ENCODE measurements at places on chromosomes 3 and 15.

- no peak for DNase-seq
Observed at GRCh38 chr3:151630938-151631441, 102.7 kb upstream of the AADACL2 start.

- no peak for DNase-seq
Observed at GRCh38 chr15:91630090-91630489, 223.4 kb upstream of the SLCO3A1 start.

DNA sequence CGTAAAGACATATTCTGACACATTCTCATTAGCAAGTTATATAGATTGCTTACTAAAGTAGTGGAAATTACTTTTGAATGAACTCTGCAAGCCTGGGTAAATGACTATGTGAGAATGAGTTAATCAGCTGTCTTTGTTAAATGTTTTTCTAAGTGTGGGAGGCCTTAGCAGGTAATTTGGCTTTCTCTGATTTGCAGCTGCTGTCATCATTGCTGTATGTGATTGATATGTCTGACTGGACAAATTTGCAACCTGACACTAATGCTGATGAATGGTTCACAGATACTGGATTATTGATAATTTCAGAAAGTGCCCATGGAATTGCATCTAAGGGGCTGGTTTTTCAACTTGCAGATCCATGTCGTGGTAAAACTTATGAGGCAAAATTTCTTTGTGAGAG, 372.2 kb upstream of the SGO1 start:
- no peak for DNase-seq

- no peak for DNase-seq
Observed at GRCh38 chr3:194298331-194299227, 52.5 kb downstream of the CPN2 start.

GRCh38 chr15:45156744-45157455, 27.1 kb downstream of the DUOX1 start:
- no peak for DNase-seq

GRCh38 chr3:11530153-11530721, 113.5 kb downstream of the VGLL4 start:
- no peak for DNase-seq

DNA sequence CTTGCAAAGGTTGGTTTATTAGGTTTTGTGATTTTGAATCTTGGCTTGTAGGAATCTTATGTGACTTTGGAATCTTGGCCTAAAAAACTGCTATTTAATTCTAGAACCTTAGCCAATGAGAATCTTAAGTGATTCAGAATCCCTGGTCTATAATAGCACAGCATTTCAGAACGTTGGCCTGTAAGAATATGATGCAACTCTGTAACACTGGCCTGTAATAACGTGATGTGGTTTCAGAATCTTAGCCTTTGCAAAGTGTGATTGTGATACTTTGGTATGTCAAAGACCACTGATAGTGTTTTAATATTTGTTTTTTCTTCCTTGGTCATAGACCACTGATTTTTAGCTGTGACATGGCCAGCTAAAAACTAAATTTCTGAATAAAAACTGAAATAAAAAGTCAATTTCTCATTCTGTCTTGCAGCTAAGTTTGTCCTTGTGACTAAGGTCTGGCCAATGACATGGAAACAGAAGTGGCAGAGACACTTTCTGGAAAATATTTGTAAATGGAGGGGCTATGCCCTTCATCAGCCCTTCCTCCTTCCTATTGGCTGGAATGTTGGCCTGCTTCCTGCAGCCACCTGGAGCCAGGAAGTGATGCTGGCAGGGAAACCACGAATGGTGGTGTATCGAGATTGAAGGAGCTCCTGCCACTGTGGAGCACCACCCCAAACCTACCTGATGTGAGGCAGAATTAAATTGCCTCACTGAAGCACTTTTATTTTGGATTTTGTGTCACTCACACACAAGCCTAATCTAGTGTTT, 42.3 kb upstream of the CORO2B start:
- DNase-seq, result no peak

DNA sequence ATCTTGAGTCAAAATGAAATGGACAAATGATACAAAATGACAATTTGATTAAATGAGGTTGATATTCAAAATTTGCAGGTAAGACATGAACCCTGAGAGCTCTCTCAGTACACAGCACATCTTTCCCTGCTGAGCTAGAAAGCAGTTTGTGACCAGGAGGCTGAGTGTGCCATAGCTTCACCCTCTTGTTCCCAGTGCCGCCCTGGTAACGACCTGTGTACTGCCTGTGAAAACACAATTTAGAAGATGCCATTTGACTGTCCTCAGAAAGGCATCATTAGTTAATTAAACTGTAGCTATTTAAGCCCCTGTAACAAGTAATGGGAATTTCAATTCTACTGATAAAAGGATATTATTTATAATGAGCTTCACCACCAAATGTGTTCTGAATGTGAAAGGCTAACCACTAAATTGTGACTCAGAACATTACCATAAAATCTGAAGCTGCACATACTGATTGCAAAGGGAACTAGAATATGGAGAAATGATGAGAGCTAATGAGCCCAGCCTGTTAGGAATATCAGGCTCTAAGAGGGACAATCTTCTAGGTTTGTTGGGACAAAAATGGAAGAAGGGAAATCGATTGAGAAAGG, 212.9 kb upstream of the ARPP21 start:
- DNase-seq, result no peak

GRCh38 chr3:72176537-72177041, 391.6 kb upstream of the PROK2 start:
- no peak for DNase-seq

- no peak for DNase-seq
Observed at GRCh38 chr3:186152889-186153292, 44.0 kb upstream of the ETV5 start.

- DNase-seq, result no peak
Observed at GRCh38 chr3:29949131-29949530, 657.3 kb upstream of the TGFBR2 start.

- DNase-seq, result no peak
Observed at GRCh38 chr15:76901965-76902364, 3.2 kb downstream of the SCAPER start.

GRCh38 chr15:40465939-40466338, 4.8 kb upstream of the CHST14 start:
- no peak for DNase-seq

- DNase-seq, result no peak
Observed at GRCh38 chr3:64354221-64354620, 129.0 kb upstream of the PRICKLE2 start.

DNA sequence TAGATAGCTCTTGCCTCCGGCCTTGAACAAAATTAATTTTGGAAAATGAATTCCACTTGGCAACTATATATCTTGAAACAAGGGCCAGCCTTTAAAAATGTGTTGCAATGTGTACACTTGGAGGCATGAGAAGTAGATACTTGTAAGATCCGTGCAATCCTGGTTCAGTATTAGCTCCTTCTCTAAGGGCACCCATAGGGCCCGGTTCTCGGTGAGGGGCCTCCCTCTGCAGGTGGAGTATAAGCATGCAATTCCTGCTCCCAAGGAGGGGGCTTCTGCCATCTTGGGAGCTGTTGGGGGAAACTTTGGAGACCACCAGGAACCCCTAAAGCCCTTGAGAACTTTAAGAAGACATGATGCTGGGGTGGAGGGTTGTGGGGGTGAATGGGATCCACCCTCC, 388.7 kb upstream of the RGMA start:
- DNase-seq, result no peak

- no peak for DNase-seq
Observed at GRCh38 chr3:187400756-187401155, 32.6 kb downstream of the RTP4 start.

DNA sequence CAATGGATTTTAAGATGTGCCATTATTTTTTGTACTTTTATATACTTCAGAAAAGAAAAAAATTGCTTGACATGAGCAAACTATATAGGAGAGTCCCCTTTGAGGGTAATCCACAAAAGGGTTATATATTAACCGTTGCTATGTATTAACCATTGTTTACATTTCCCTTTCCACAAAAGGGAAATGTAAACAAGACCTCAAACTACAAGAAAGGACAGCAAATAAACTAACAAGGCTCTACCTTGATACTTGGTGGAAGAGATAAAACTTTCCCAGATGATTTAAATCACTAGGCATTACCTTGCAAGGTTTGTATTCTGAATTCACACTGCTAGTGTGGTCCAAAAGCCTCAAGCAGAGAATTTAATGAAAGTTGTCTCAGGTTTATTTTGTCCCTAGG, 616.3 kb upstream of the BCHE start:
- DNase-seq, result no peak

Measured in nucleus accumbens (tissue), 56 donors.